ENCODE measurements at places on chromosomes 7 and 10.
A peak's percentile ranks its signal among the peaks of the same experiment; 100 is the strongest.

DNA sequence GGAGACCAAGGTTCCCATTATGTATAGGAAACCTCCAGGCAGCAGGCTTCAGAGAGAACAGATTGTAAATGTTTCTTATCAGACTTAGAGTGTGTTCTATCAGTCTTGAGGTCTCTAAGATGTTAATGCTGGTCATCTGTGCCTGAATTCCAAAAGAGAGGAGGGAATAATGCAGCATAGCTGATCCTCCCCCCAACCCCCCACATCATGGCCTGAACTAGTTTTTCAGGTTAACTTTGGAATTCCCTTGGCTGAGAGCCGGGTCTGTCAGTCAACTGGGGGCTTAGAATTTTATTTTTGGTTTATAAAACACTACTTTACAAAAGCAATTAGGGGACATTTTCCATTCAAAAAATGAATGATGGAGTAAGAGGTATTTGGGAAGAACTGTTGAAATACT lies 184.3 kb downstream of the NEBL start:
- no peak overlapping the region for H3K27ac ChIP-seq
- H3K27me3 ChIP-seq: no peaks in the 10 kb centered on the region
- DNase-seq: peak; percentile 54
- H3K4me3 ChIP-seq: no peak overlapping the region
- H3K4me1 ChIP-seq: no peaks in the 10 kb centered on the region

DNA sequence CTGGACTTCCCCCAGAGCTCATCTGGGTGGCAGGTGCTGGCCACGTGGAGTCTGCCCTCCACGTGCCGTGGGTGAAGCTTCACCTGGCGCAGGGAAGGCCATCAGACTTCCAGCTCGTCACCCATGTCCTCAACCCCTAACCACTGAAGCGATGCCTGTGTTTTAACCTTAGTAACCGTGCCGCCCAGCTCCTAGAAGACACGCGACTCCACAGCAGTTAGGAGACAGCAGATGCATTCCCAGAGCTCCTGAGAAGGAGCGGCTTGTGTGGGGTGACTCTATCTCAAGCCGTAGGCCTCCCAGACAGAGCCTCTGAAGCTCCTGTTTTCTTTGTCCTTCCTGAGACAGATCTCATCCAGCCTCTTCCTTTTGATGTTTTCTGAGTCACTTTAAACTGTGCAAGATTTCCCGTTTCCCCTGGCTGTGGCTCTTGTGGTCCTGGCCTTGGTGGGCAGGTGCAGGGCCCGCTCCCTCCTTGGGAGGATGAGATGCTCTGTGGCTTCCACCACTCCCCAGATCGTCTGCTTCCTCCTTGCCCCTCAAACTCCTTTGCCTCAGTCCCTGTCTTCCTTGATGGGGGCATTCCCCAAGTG lies 41.4 kb upstream of the AP5Z1 start:
- H3K27ac ChIP-seq: no peak overlapping the region
- no peak overlapping the region for H3K4me3 ChIP-seq
- DNase-seq: no peak
- H3K27me3 ChIP-seq: no peaks in the 10 kb centered on the region
- H3K36me3 ChIP-seq: no peaks in the 10 kb centered on the region

- H3K27ac ChIP-seq: no peak overlapping the region
- H3K36me3 ChIP-seq: no peaks in the 10 kb centered on the region
- no peaks in the 10 kb centered on the region for H3K4me1 ChIP-seq
- DNase-seq: no peak
Observed at GRCh38 chr7:91514591-91514990, 250.4 kb downstream of the FZD1 start.

DNA sequence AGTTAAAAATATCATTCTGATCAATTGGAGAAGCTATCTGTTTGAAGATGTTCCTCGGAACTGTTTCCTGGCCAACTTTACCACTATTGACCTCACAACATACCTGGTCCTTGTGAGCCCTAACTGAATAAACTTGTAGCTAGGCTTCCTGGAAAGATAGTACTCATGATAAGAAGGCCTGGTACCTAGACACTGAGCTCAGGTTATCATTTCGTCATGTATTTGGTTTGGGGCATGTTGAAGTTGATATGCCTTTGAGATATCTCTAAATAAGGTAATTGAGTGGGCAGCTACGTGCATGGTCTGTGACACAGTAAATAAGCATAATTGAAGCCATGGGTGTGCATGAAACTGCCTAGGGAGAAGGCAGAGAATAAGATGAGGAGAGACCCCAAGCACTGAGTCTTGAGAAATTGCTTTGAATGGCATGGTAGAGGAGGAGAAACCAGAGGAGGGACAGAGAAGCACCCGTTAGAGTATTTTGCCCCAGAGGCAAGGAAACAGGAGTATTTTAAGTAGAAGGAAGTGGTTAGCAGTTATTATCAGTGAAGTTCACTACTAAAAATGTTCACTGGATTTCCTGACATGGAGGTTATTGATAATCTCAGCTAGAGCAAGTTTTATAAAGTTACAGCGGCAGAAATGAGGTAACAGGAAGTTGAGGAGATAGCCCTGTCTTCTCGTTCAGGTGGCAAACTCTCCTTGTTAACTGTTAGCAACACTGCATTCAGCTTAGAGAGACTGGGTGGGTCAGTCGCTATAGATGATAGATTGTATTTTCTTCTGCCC lies 55.6 kb downstream of the CC2D2B start:
- no peaks in the 10 kb centered on the region for H3K4me1 ChIP-seq
- no peaks in the 10 kb centered on the region for H3K27me3 ChIP-seq
- DNase-seq: no peak
- no peak overlapping the region for H3K4me3 ChIP-seq

GRCh38 chr10:129760003-129760315 lies 204.1 kb downstream of the EBF3 start:
- DNase-seq: no peak
- no peak overlapping the region for H3K4me3 ChIP-seq
- peaks cover 4% of the 10 kb centered on the region for H3K4me1 ChIP-seq

DNA sequence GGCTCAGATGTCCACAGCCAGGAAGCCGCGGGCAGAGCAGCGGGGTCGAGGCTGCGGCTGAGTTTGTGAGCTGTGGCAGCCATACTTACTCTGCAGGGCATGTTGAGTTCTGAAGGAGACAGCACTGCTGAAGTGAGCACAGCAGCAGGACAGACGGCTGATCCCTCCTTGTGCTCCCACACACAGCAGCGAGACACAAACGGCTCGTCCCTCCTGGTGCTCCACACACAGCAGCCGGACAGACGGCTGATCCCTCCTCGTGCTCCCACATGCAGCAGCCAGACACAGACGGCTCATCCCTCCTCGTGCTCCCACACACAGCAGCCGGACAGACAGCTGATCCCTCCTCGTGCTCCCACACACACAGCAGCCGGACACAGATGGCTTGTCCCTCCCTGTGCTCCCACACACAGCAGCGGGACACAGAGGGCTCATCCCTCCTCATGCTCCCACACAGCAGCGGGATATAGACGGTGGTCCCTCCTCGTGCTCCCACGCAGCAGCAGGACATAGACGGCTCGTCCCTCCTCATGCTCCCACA lies 305.1 kb downstream of the PTPRN2 start:
- no peak for DNase-seq
- H3K4me3 ChIP-seq: no peak overlapping the region
- no peak overlapping the region for H3K27ac ChIP-seq
- H3K4me1 ChIP-seq: no peaks in the 10 kb centered on the region
- H3K36me3 ChIP-seq: no peaks in the 10 kb centered on the region
- no peaks in the 10 kb centered on the region for H3K27me3 ChIP-seq

DNA sequence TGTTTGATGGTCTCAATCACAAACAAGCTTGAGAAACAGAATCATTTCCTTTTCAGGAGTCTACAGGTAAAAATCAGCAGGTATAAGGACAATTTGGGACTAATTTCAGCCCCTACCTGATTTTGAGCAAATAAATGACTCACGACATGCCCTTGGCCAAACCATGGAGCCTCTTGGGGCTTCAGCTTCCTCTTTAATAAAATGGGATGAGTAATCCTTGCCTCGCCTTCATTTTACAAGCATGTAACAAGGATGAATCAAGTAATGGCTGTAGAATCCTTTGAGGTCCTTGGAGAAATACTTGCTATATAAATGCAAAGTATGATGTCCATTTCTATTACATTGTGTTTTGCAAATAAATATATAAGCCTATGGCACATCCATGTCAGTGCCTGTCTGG lies 212.8 kb upstream of the PODXL start:
- H3K36me3 ChIP-seq: no peaks in the 10 kb centered on the region
- DNase-seq: no peak
- H3K27ac ChIP-seq: no peak overlapping the region
- no peaks in the 10 kb centered on the region for H3K27me3 ChIP-seq
- H3K4me3 ChIP-seq: no peak overlapping the region

- peak; percentile 88 for DNase-seq
- no peak overlapping the region for H3K27ac ChIP-seq
- H3K4me3 ChIP-seq: peak overlapping the region; percentile 1
- H3K4me1 ChIP-seq: no peaks in the 10 kb centered on the region
Observed at GRCh38 chr7:100895956-100896731, 456 bp upstream of the ACHE start.

All from mesendoderm (in vitro differentiated cells).